Amygdala (tissue), 56 donors: ENCODE measurements at places on chromosomes 11 and 22.

- peak; percentile 77 for DNase-seq
Measured at GRCh38 chr22:46122511-46122971, 27.8 kb upstream of the PPARA start.

DNA sequence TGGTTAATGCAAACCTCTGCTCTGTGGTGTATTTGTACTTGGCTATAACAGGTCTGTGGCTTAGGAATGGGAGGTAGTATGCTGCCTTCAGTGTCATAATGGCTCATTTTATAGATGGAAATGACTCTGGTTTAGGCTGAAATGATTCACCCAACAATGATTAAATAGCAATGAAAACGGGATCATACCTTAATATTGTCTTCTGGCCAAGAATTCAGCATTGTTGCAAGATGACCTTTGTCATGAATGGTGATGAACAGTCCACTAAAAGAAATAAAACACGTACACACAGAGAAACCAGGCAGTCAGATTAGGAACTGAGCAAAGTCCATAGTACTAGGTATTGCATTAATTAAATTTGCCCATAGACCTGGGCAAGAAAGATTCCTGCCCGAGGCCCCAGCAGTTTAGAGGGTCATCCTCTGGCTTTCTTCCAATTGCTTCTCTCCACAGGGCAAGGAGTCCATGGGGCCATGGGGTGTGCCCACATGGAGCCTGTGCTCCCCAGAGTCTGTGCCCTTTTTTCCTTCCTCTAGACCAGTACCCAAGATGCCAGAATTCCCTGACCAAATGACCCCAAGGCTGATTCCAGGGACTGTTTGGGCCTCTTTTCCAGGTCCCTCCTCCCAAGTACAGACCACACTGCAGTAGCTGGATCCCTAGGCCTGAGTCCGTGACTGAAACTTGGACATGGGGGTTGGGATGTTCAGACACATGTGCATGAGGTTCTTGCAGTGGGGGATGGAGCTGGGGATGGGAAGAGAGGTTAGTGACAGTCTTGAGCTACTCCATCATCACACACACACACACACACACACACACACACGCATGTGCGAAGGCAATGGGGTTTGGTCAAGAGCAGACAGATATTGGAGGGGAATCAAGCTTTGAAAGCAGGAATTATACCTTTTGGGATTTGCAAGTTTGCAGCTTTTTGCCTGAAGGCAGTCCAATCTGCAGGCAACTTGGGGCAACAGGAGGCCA, 134.2 kb downstream of the CCDC81 start:
- DNase-seq = no peak

- no peak for DNase-seq
Measured at GRCh38 chr11:17738151-17738973, 3.8 kb downstream of the KCNC1 start.

GRCh38 chr11:7555052-7555699, 41.4 kb downstream of the PPFIBP2 start:
- DNase-seq = peak; percentile 72

DNA sequence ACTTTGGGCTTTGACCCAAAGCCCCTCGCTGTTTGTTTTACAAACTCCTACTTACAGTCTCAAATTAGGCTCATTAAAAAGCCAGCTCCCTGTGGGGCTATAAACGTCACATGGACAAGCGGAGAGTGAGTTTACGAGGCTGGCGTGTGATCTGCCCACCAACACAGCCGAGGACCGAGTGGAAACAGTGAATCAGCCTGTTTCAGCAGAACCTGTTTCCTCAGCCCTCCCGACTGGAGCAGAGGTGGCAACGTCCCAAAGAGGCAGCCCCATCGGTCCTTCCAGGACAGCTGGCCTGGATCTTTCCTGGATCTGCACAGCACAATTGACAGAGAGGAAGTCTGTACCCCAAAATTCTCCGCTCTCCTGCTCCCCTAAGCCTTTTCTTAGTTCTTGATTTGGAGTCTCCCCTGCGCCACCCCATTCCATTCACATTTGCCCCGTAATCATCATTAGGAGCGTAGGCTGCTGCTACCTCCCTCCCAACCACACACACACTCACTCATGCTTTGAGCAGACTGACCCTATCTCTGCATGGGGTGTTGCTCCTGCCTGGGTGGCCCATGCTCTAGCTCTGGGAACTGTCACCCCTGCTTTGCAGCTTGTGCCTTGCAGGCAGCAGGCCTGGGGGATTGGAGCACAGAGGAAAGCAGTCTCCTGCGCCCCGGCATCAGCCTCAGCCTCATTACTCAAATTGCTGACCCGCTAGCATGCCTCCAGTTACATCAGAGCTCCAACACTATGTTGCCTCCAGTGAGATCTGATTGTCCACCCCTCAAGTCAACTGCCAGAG, 117.8 kb downstream of the NAT10 start:
- DNase-seq = no peak

- DNase-seq = no peak
Measured at GRCh38 chr11:1399386-1400316, 9.9 kb downstream of the BRSK2 start.

DNA sequence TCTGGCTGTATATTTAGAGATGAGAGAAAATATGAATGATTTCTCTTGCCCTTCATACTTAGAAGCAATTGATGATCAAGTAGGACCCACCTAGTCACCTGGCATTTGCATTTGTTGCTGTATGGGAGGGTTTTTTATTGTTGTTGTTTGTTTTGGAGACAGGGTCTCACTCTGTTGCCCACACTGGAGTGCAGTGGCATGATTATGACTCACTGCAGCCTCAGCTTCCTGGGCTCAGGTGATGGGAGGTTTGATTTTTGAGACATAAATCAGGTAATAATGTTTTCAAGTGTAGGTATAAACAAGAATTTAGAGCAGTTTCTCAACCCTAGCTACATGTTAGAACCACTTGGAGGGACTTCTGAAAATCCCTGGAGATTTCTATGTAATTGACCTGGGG, 63.0 kb downstream of the TNRC6B start:
- DNase-seq = no peak

DNA sequence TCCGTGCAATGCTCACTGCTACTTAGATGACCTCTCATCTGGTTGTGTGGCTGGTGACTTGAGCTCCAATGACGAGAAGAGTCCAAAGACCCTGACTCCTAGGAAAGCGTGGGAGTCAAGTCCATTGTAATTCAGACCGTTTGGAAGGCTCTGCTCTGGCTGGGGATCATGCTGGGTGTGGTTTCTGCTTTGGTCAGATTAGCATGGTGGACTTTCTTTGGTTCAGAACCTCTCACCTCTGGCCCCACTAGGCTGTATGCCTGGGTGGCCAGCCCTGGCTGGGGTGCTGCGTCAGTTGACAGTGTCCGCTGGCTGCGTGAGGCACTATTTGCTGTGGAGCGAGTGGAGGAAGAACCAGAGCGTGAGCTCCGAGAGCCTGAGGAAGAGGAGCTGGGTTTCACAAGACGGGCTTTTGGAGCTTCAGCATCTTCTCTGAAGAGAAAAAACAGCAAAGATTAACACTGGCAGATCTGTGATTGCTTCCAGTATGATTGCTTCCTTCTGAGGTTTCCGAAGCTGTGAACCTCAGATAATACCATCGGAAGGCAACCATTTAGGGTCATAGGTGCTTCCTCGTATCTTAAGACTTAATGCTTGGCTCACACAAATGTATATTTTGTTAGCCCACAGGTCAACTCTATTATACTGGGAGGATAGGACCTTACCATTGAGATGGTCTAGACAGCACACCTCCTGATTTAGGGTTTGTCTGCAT, 11.6 kb upstream of the HSPA8 start:
- no peak for DNase-seq

DNA sequence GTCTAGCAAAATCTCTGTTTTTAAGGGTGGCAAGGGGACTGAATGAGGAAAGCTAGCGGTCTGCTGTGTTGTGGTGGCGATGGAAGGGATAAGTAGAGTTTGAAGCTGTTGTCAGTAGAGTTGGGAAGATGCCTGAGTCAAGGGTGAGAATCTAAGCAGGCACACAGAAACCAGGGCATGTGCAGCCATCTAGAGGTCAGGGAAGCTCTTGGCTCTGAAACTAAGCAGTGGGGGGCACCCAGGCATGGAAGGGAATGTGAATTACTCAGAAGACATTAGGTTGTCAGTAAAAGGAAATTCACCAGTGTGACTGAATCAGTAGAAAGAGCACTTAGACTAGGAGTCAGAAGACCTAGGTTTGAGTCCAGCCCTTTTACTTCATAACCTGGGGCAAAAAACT, 15.4 kb downstream of the BMAL1 start:
- DNase-seq = no peak

DNA sequence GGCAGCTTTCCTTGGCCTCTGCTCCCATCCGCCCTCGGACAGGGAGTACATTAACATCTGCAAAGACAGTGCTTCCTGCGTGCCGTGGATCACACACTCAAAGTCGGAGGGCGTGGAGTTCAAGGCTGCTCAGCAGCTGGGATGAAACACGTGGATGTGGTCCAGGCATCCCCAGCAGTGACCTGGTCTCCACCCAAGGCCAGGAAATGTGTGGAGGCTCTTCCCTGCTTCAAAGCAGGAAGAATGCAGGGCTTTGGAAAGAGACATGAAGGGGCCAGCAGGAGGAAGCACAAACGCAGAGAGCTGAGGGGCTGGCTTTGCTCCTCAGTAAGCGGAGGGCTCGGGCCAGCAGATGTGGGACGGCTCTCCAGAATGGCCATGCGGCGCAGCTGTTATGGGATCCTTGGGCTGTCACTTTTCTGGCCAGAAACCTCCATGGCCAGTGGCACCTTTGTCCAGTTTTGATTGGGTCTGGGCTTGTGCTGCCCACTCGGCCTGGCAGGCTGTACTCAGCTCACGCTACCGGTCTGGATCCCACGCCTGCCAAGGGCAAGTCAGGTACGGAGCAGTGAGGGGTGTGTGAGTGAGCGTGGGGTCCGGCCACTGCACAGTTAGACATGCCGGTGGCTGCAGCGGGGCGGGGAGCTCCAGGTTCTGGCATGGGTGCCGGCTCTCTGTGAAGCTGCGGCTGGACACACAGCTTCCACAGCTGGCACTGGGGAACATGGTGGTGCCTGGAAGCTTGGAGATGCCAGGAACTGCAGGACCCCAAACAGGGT, 438.0 kb downstream of the TBC1D22A start:
- no peak for DNase-seq

DNA sequence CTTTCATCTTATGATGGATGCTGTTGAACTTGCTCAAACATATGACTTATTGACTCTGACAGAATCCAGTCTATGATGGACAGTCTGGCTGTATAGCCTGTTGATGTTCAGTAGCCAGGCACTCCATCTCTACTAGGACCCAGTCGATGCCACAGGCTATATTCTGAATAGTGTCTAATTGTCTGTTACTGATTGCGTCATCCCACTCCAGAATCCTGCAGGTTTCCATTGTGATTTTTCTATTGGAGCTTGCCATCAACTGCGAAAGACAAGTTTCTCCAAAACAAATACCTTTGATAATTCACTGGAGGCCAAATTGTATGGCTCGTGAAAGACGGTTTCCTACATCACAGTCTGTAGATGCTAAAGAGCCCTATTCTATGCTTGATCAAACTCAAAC, 481.7 kb upstream of the CHORDC1 start:
- no peak for DNase-seq
